KBM-7 (cell line): ENCODE measurements at places on chromosomes 13 and 19.

- no peak for DNase-seq
Measured at GRCh38 chr13:110669036-110669435, 36.9 kb downstream of the CARS2 start.

DNA sequence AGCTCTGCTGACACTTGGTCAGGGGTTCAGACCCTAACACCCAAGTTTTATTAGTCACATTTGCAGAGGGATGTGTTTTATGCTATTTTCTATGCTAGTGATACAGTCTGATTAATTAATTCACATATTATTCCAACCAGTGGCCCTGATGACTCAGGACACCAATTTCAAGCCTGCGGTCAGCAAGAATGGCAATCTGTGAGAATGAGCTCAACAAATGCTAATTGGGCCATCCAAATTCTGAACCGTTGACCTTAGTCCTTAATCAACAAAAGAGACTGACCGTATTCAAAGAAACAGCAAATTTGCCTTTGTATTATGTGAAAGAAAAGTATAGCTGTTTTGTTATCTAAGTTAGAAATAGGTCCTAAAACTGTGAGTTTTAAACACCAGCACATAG, 9.6 kb upstream of the KL start:
- no peak for DNase-seq

GRCh38 chr13:75455962-75456361, 26.0 kb downstream of the TBC1D4 start:
- no peak for DNase-seq

DNA sequence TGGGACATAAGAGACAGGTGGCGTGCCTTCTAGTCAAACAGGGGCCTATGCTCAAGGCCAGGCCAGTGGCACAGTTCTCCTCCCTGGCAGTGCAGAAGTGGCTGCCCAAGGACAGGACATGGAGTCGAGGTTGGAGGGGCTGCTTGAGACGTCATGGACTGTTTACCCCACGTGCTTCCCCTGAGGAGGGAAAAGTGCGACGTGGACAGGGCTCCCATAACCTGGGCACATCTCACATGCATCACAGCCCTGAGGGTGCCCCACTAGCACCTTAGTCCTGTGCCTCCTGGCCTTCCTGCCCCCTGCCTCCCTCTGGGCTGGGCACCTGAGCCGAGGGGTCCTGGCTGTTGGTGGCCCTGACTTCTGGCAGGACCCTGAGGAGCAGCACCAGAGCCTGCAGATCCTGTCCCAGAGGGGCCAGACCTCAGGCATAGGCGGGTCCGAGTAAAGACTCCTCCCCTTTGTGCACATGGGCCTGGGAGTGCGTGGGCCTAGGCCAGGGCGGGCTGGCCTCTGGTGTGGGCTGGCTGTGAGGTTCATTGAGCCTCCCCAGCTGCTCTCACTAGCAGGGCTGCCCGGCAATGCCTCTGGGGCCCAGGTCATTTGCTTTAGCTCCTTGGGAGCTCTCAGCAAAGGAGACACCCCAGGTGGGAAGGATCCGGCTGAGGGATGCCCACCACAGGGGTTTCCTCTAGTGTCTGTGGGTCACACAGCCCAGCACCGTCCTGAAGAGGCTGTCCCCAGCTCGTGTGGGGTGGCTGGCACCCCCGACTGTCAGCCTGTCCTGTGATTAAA, 65.7 kb downstream of the CEBPG start:
- no peak for DNase-seq

DNA sequence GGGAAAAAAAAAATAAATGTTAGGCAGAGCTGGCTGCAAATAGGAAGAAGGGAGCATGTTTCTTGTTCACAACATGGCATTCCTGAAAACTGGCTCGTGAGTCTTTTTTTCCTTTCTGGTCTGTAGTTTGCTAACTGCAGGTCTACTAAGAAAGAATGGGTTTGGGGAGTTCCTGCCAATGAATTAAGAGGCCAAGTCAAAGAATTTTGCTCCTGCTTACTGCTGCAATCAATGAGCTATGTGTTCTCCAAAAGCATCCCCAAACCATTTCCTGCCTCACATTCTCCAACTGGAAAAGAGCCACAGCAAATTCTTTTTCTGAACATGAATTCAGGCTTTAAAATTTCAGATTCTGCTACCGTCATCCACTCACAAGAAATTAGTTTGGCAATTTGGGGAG, 88.6 kb downstream of the DCT start:
- DNase-seq: no peak

GRCh38 chr13:106533943-106534638, 1.4 kb downstream of the EFNB2 start:
- DNase-seq: no peak

- no peak for DNase-seq
Measured at GRCh38 chr13:101529422-101529821, 76.9 kb downstream of the ITGBL1 start.
